ENCODE measurements at places on chromosomes 2 and 18.

DNA sequence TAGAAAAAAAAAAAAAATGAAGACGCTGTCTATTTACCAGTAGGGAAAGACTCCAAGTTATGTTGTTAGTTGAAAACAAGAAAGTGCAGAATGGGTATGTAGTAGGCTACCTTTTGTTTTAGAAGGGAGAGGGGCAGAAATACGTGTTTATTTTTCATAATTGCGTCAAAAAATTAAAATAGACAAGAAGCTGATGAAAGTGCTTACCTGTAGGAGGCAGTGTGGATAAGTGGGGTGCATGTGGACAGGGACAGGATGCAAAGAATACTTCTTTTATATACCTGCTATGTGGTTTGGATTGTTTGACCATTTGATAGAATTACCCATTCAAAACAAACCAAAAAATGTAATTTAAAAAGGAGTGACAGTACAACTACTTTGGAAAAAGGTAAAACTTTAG lies 3.0 kb upstream of the GCG start:
- DNase-seq: no peak

DNA sequence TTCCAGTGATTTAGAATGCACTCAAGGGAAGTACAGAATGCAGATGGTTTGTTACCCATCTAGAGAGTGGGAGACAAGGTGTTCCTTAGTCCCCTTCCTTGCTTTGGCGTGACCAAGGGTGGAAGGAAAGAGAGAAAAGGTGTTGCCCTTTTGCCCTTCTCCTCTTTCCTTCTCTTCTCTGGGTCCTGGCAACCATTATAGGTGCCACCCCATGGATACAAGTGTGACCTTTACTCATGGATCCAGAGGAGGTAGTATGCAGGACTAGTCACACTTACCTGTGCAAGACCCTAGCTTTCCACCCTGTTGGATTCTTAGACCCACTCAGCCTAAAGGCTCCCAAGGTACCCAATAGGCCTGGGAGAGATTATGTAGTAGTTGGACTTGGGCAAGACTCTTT lies 11.6 kb upstream of the RBFA start:
- no peak for DNase-seq

DNA sequence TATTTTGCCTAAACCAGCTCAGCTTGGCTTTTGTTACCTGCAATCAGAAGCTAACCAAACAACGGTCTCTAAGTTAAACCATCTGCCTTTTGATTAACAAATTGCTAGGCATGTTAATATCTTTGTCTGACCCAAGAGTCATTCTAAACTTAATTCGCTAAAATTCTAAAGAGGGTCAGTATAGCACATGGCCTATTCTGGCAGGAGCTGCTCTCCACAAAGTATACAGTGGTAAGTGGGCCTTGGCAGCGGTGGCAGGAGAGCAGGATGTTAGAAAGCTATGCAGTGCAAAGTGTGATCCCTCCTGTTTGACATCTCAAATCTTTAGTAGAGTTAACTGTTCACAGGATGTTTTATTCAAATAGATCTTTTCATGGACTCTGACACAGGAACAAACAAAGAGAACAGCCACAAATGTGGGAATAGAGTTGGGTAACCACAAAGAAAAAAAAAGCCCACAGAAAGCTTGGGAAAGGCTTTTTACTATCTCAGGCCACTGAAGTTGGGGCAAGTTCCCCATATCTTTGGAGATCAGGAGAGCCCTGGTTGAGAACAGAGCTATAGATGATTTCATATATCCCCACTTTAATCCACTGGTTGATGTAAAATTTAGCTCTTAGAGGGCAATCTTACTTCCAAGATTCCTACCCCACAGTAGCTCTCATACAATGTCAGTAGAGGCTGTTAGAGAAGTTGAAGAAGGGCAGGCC lies 10.6 kb downstream of the CFAP210 start:
- no peak for DNase-seq

DNA sequence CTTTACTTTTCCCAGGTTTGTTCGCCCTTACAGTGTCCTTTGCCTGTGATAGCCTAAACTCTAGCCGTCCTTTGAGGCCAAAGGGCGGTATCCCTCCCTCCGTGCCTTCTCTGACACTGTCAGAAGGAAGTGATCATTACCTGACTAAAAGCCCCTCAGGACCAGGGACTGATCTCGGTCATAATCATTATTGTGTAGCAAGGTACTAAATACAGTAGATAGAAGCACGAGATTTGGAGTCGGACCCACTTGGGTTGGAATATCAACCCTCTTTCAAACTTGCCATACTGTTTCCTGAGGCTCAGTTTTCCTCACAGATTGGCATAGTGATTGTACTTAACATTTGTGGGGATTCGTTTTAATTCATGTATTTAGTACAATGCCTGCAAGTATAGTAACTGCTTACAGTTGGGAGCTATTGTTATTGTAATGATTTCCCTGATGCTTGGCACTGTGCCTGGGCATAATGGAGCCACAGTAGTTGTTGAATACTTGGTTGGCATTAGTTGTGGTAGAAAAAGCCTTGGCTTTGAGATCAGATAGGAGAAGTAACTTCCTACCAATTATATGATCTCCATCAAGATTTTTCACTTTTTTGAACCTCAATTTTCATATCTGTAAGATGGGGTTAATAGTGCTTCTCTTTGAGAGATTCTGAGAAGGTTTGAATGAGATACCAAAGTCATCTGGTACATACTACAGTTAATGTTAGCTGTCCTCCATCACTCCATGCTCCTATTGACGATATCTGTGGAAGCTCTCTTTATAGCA lies 836 bp downstream of the STK11IP start:
- no peak for DNase-seq

- DNase-seq: no peak
Observed at GRCh38 chr2:228723599-228723998, 542.1 kb upstream of the SPHKAP start.

DNA sequence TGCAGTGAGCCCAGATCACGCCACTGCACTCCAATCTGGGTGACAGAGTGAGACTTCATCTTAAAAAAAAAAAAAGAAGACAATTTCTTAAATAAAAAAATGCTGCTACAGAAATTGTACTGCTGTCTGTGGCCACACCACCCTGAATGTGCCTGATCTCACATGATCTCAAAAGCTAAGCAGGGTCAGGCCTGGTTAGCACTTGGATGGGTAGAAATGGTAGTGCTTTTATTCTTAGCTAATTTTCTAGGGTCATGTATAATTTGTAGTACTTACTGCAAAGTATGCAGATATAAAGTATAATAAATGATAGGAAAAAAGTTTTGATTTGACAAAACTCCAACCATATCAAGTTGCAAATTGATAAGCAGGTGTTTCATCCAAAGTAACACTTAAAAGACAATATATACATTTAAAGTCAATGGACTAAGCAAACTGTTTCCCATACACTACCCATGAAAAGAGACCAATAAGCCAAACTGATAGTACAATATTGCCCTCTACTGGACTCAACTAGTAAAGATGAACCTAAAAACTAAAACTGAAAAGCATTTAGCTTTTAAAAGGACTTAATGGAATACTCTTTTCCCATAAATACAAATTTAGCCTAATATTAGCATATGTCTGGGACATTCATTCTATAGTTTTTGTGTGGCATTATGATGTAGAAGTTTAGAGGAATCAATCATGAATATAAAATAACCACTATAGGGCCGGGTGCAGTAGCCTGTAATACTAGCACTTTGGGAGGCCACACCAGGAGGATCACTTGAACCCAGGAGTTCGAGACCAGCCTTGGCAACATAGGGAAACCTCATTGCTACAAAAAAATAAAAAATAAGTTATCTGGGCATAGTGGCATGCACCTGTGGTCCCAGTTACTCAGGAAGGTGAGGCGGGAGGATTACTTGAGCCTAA lies 18.6 kb upstream of the PEX13 start:
- peak; percentile 35 for DNase-seq

DNA sequence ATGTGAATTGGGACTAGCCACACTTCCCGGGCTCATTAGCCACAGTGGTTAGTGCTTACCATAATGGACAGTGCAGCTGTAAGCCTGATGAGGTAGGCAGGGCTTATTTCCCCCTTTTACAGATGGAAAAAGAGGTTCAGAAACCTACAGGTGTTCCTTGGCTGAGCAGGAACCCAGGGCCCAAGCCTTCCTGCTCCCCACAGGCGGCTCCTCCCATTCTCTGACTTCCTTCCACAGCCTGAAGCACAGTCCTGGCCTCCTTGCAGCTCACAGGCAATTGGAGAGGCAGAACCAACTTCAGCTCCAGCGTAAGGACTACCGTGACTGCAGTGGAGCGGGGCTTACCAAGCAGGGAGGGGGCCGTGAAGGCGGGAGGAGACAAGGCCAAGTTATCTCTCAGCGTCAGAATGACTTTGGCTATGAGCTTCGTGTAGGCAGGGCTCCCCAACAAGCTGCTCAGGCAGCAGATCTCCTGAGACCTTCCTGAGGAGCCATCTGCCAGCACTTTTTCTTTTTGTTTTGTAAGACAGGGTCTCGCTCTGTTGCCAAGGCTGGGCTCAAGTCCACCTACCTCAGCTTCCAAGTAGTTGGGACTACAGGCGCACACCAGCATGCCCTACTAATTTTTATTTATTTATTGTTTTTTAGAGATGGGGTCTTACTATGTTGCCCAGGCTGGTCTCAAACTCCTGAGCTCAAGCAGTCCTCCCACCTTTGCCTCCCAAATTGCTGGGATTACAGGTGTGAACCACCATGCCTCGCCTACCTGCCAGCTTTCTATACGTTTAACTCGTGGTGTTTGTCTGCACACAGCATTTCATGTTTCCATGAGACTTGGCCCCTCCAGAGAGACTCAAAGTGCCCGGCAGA lies 34.2 kb upstream of the NT5DC4 start:
- no peak for DNase-seq

GRCh38 chr18:44771956-44772917 lies 91.5 kb downstream of the SETBP1 start:
- no peak for DNase-seq

DNA sequence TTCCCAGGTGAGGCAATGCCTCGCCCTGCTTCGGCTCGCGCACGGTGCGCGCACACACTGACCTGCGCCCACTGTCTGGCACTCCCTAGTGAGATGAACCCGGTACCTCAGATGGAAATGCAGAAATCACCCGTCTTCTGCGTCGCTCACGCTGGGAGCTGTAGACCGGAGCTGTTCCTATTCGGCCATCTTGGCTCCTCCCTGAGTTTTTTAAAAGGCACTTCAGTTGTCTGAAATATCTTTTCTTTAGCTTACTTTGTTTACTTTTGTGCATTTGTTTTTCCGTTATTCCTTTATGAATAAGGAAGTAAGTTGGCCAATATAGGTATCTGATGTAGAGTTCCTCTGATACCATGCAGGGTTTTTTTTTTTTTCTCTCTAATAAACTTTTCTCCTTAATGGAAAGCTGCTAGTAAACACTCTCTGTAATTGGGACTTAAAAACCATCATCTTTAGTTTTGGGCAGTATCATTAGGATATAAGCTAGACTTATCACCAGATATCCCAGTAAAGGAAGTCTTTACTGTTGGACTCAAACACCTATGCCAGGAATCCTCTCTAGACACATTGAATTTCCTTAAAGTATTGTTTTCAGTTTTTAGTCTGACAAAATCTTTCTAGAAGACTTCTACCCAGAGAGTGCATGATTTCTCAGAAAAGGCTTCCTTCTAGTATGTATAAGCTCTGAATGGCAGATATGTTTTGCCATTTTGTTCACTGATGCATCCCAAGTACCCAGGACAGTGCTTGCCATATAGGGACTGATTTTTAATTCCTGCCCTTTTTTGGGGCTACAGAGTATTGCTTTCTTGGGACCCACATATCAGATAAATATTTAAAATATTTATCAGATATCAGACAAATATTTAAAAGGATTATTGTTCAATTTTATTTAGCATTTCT lies 35.8 kb upstream of the DYSF start:
- no peak for DNase-seq

GRCh38 chr2:171266102-171266501 lies 105.4 kb upstream of the TLK1 start:
- DNase-seq: no peak

DNA sequence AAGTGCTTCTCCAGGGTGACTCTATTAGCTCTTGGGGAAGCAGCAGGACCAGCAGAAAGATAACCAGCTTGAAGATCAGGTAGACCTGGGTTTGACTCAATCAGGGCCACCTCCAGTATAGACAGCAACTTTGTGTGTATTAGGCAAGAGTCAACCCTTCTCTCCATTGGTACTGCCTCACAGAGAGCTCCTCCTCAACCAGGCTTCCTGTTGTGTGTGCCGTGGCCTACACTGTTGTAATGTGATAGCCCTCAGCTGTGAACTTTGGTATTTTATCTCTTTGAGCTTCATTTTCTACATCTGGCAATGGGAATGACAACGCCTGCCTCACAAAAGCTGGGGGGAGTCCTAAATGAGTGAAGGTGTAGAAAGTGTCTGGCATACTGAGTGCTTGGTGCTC lies 17.0 kb upstream of the MAP3K20 start:
- DNase-seq: no peak

GRCh38 chr2:38978908-38979307 lies 89.2 kb downstream of the ARHGEF33 start:
- no peak for DNase-seq

- DNase-seq: no peak
Observed at GRCh38 chr2:75641587-75641986, 5.0 kb upstream of the MRPL19 start.

GRCh38 chr18:9516437-9517064 lies 41.2 kb downstream of the RALBP1 start:
- no peak for DNase-seq

- no peak for DNase-seq
Observed at GRCh38 chr2:69811018-69811417, 18.4 kb upstream of the GMCL1 start.

GRCh38 chr2:42844901-42845821 lies 52.8 kb upstream of the HAAO start:
- DNase-seq: no peak

- DNase-seq: no peak
Observed at GRCh38 chr18:60549338-60549960, 176.9 kb upstream of the MC4R start.

GRCh38 chr2:226798422-226799210 lies 1.0 kb downstream of the IRS1 start:
- peak; percentile 28 for DNase-seq

GRCh38 chr2:44545005-44545404 lies 183.3 kb downstream of the CAMKMT start:
- no peak for DNase-seq

GRCh38 chr18:34867520-34867919 lies 157.4 kb downstream of the DTNA start:
- no peak for DNase-seq

GRCh38 chr2:217789736-217790181 lies 213.0 kb downstream of the TNS1 start:
- DNase-seq: no peak
